ENCODE measurements at places on chromosomes 12 and 14.

DNA sequence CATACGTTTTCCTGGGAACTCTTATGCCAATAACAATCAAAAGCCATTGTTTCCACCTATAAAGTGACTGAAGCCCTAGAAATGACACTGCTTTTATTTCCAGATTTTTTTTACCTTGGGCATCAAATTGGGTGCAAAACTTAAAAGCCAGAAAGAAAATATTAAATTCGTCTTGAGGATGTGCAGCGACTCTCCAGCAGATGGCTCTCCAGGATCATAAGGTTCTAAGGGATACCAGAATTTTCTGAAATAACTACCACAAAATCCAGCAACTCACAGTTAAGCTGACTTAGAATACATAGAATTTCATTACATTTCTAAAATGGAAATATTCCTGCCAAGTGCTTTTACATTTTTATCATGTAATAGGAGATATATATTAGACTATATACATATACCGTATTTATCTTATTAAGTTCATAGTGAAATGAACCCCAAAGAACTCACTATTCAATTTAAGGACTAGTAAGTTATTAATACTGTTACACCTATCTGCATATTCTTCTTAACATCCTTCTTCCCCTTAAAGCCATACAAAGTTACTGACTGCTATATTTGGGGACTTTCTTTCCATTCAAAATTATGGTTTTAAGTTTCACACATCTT is 44.0 kb downstream of the ARMH4 start:
- DNase-seq: peak; percentile 47

DNA sequence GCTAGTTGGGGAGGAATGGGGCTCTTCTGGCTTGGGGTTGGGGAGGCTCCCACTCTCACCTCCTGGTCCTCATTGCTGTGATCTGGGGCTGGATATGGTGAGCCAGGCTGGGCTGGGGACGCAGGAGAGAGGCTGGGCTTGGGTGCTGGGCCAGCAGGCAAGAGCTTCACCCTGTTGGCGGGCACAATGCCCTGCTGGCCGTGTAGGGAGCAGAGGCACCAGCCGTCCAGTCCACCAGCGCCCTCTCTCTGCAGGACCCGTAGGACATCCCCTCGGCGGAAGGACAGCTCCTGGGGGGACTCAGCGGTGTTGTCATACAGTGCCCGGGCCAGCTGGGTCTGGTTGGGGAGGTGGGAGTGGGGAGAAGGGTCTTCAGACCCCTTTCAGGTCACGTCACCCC is 4.5 kb downstream of the EFS start:
- no peak for DNase-seq

- no peak for DNase-seq
These were observed 636 bp downstream of the ZFYVE21 start for GRCh38 chr14:103716091-103716801.

DNA sequence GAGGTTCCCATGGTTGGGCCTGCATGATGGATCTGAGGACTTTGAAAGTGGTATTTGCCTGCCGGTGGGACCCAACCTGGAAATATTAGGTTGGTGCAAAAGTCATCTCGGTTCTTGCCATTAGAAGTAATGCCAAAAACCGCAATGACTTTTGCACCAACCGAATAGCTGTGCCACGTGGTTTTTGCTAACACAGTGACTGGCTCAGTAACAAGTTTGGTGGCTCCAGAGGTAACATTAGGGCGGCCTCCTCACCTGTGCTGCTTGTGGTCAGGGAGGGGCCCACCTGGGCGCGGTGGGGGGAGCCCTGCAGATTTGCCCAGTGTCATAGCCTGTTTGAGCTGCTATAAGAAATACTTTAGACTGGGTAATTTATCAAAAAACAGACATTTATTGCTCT is 1.8 kb downstream of the BDKRB2 start:
- no peak for DNase-seq

DNA sequence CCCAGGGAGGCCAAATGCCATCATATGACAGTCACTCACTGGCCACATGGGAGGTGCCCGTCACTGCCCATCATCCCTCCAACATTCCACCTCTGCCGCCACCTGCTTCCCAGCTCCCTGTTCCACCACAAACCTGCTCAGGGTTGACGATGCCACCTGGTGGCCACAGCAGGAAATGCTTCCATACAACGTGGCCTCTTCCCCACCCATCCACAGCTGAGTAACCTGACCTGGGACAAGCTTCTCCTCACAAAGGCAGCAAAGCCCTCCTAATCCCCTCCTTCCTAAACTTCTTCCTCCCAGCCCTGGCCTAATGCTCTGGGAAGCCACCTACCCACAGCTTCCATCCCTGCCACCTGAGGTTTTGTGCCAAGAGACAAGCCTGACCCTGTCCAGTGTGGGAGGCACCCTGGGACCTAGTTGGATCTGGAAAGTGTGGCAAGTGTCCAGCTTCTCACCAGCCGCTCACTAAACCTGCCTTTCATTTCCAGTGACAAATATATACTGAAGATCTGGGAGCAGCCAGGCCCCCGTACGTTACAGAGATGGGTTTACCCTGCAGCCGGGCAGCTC is 4.3 kb downstream of the DEGS2 start:
- DNase-seq: peak; percentile 19

DNA sequence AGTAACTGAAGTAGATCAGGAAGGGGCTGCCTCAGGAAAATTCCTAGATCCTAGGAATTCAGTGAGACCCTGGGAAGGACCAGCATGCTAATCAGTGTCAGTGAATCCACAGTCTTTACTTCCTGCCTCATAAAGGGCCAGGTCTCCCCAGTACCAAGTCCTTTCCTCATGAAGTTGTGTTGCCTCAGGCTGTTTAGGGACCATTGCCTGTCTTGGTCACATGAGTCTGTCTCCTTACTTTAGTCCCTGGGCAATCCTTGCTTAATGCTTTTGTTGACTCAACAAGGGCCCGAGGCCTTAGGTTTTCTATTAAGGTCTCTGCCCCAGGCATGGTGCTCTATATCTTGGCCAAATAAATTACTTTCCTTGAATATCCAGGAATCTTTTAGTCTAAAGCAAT is 16.1 kb upstream of the ATF1 start:
- DNase-seq: no peak

- DNase-seq: peak; percentile 12
These were observed at the start of gene C14orf39 for GRCh38 chr14:60485598-60486251. C14orf39 (minus strand) TSS chr14:60486063; CDS start chr14:60485078, 985 bp downstream.

GRCh38 chr12:129489100-129489676 is 414.6 kb downstream of the TMEM132D start:
- peak; percentile 67 for DNase-seq

- peak; percentile 35 for DNase-seq
These were observed 693 bp upstream of the RIMKLB start for GRCh38 chr12:8697120-8697475.
